Activated naive CD4-positive, alpha-beta T cell treated with anti-CD3 and anti-CD28 coated beads for 36 hours (primary cell): ENCODE measurements at places on chromosomes 1 and 21.
A peak's percentile ranks its signal among the peaks of the same experiment; 100 is the strongest.

- DNase-seq: no peak
Measured at GRCh38 chr1:241924080-241924808, 33.3 kb upstream of the BECN2 start.

GRCh38 chr1:111484391-111485026 is 10.7 kb downstream of the C1orf162 start:
- no peak for DNase-seq

GRCh38 chr1:7331926-7332535 is 439.1 kb upstream of the VAMP3 start:
- DNase-seq: no peak

DNA sequence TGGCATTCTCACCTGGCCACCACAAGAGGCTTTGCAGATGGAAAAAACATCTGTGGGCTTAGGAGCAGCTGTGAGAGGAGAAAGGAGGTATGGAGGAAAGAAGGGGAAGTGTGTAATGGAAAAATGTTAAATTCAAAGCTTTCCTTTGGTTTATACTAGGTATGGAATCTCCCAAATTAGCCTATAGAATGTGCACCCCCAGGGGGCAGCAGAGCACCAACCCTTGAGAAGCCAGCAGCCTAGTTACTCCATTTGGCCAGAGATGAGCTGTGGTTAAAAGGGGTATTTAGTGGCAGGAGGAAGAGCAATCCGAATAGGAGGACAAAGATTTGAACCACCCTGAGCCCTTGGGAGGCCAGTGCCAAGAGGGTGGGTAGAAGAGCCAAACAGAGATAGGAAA is 97.5 kb upstream of the CTTNBP2NL start:
- peak; percentile 65 for DNase-seq

DNA sequence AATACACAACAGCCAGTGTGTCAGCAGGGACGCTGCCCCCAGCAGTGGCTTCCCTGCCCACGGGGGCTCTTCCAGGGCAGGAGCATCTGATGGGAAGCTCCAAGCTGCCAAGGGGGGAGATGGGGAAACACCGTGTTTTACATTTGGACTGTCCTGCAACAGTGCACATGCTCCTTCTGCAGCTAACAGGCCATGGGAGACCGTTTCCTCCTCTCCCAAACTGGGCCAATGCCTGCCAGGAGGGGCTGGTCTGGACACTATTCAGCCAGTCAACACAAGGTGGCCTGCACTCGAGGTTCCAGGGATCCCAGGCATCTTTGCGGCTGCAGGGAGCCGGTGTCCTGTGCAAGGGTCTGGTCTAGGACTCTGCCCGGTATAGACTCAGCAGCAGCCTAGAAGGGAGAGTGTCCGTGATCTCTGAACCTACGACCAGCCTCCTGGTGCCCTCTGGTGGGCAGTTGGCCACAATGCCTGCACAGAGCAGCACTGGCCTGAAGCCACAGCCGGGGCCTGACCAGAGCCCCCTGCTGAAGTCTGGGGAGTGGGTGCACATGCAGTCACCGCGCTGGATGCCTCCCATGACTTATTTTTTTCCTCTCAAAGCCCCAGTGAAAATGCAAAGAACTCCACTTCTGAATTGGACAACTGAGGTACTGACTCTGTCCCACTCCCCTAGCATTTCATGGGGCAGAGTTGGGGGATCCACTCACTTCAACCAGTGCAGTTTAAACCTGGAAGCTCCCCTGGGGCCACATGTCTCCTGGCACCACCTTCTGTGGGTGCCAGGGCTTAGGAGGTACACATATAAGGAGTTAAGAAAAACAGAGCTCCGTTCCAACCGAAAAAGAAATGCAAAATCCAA is 33.3 kb downstream of the RCC2 start:
- peak; percentile 67 for DNase-seq

GRCh38 chr1:169020684-169021083 is 85.8 kb upstream of the ATP1B1 start:
- no peak for DNase-seq
